H54 (cell line): ENCODE measurements at places on chromosomes 11 and 22.
A peak's percentile ranks its signal among the peaks of the same experiment; 100 is the strongest.

- no peak for DNase-seq
These were observed 12.9 kb downstream of the TMEM132A start for GRCh38 chr11:60937144-60937527.

DNA sequence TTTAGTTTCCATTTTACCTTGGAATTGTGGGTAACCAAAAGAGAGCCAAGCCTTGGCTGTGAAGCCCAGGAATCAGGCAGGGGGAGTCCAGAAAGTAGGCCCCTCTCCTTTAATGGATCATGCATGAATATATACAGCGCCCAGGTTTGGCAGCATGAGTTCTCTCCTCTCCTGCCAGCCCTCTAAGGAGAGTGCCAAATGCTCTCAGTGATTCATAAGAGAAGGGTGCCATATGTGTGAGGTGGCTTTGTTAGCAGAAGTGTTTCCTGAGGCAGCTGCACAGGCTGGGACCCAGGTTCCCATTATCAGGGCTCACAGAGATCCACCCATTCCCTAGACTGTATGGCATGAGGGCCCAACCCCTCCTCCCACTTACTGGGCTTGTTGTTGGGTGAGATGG, 52.3 kb upstream of the SCUBE2 start:
- DNase-seq = no peak

DNA sequence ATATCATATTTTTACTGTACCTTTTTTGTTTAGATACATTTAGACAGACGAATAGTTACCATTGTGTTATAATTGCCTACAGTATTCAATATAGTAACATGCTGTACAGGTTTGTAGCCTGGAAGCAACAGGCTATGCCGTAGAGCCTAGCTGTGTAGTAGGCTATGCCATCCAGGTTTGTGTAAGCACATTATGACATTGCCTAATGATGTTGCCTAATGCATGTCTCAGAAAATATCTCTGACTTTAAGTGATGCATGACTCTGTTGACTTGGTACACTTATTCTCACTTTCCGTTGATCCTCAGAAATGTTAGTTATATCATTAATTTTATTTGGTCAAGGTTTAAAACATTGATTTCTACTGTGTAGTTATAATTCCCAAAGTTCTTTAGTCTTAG, 39.9 kb downstream of the OR2AT4 start:
- no peak for DNase-seq

DNA sequence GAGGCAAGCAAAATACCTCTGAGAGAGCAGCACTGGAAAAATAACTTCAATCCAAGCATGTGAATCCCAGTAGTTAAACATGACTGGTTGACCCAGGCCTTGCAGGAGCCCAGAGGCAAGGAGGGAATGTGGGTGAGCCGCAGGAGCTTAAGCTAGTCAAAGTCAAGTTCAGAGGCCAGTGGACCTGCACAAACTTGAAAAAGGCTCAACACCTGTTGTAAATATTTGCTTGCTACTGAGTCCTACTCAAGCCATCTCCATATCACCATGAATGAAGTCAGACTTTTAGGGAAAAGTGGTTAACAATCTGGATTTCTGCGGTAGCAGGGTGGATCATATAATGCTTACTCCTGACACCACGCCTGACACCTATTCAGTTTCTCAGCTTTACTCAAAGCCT, 4.8 kb upstream of the CAT start:
- no peak for DNase-seq

- no peak for DNase-seq
These were observed 2.3 kb upstream of the ADORA2A start for GRCh38 chr22:24424901-24425775.

DNA sequence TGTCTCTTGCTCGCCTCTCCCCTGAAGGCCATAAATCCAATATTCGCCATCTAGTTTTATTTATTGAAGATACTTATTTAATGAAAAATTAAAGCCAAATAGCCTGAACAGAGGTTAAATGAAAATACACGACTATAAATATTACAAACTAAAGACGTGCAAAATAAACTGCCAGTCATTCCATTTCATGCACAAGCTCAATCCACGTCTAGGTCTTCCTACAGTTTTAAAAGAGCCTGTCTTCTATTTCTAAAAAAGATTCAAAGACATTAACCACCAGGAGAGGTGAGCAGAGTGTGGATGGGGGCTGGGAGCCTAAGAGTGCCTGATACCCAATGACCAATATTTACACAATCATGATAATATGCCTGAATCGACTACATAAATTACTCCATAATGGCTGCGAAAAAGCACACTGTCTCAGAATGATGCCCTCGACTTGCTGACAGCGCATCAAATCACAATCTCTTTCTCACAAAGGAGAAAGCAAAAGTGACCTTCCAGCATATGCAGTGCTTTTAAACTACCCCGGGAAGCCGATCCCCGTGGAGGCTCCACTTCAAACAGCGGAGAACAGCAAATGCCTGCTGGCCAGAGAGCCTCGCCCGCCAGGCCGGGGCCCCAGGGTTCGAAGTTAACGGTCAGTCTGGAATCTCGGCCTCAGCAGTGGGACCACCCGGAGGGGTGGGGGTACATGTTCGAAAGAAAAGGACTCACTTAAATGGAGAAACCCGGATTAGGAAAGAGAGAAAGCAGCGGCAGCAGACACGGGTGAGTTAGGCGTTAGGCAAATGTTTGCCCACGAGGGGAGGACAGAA, 1.7 kb downstream of the FCHSD2 start:
- peak; percentile 51 for DNase-seq

DNA sequence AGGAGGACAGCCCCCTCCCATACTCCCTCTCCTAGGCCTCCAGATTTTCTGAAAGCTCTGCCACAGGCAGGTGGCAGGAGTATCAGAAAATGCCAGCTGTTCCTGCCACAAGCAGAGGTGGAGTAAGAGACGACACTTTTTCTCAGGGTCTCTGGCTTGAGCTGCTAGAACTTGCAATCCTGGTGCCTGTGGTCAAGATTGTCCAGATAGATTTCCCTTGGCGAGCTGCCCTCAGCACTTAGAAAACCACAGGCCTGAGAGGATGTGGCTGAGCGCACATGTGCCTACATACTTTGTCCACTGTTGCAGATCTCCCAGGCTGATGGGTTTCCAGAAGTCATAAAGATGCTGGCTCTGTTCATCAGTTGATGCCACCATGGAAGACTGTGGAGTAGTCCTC, 65.7 kb upstream of the NAV2 start:
- no peak for DNase-seq

- DNase-seq = no peak
These were observed at the start of gene USH1C for GRCh38 chr11:17544181-17544622. Gene USH1C, minus strand, starts transcription at chr11:17544416. Its CDS starts 109 bp downstream, at chr11:17544307.

DNA sequence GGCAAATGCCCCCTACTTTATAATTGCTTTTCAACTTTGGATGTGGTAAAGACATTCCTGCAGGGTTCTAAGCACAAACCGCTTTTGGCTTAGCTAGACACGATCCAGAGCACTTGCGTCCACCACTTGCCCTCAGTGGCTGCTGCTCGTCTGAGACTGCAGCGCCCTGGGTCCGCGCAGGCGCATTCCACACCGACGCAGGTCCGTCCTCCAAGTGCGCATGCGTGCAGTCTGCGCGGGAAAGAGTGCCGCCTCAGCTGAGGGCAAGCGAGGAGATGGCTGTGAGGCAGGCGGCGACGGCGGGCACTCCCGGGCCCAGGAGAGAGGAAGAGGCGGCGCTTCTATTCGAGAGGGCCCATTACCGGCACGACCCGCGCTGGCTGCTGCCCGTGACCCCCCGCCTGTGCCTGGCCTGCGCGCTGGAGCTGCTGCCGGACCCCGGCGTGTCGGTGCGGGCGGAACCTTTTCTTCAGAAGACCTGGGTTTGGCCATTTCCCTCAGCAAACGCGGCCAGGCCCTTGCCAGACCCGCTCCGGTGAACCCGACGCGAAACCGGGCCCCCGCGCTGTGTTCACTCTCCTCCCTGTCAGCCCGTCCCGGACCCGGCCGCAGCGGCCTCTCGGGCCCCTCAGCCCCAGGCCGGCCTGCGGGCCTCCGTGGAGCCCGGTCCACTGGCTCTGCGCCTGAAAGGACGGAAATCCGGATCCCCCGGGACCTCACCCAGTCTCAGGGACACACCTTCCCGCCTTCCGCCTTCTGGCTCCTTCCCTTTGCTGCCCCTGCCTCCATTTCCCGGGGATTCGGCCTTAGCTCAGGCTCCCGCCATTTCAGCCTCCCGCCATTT, at the start of gene MEI1:
Gene MEI1 (plus strand): TSS at position 240 of the 844 bp plus-strand sequence. CDS start 36 bp downstream, at position 276.
- no peak for DNase-seq

- no peak for DNase-seq
These were observed 1150.6 kb downstream of the DLG2 start for GRCh38 chr11:84476581-84476980.

- DNase-seq = no peak
These were observed 31.7 kb upstream of the APLP2 start for GRCh38 chr11:130037881-130038585.

DNA sequence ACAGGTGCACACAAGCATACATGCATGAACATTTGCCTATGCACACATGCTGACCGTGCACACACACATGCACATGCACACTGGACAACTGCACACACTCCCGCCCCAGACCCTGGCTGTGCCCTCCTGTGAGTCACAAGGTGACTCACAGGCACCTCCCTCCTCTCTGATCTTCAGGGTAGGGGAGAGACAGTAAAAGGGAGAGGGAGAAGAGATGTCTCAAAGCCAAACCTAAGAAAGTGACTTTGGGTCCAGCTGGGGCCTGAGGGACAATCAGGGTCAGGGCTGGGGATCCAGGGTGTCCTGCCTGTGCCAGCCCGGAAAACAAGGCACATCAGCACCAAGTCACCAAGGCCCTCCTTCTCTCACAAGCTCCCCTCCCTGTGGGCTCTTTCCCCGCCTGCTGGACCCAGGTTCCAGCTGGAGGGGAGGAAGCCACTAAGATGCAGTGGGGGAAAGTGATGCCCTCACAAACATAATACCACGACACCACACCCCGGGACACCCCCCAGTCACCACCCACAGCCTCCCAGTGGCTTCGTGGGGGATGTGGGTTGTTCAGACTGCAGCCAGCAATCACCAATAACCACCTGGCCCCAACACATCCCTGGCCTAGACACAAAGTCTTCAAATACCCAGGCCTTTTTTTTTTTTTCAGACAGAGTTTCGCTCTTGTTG, 39.3 kb downstream of the PDGFB start:
- peak; percentile 61 for DNase-seq

- DNase-seq = no peak
These were observed 137.4 kb downstream of the EHF start for GRCh38 chr11:34758262-34758661.

DNA sequence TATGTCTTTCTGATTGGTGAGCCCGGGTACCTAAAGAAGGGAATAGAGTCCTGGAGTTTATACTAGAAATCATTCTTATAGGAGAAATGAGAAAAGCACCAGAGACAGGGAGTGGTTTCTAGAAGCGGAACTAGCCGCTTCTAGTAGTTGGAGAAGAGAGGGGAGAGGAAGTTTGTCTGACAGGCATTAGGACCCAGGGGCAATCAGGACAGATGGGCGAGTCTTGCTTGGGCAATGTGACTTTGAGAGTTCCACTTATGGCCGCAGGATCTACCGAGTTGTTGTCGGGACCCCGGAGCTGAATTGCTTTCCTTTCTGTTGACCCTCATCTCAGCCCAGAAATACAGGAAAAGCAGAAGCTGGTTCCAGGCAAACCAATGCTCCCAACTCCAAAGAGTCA, 596.8 kb upstream of the CNTN5 start:
- DNase-seq = no peak

DNA sequence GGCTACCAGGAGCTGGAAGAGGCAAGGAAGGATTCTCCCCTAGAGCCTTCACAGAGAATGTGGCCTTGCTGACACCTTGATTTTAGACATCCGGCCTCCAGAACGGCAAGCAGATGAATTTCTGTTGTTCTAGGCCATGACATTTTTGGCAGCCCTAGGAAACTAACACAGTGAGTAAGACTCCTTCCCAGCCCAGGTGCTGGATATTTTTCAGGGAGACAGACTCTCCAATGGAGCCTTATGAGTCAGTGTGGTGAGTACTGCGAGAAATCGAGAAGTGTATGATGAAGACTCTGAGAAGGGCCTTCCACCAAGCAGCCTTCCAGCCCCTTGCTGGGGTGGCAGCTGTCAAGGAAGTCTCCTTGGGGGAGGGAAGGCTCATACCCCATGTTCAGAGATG, 114.4 kb downstream of the OSBP2 start:
- DNase-seq = peak; percentile 25

- DNase-seq = peak; percentile 45
These were observed 11.7 kb downstream of the TECTA start for GRCh38 chr11:121112498-121113455.

GRCh38 chr11:64650923-64651523, 60.0 kb downstream of the SLC22A12 start:
- DNase-seq = peak; percentile 59

DNA sequence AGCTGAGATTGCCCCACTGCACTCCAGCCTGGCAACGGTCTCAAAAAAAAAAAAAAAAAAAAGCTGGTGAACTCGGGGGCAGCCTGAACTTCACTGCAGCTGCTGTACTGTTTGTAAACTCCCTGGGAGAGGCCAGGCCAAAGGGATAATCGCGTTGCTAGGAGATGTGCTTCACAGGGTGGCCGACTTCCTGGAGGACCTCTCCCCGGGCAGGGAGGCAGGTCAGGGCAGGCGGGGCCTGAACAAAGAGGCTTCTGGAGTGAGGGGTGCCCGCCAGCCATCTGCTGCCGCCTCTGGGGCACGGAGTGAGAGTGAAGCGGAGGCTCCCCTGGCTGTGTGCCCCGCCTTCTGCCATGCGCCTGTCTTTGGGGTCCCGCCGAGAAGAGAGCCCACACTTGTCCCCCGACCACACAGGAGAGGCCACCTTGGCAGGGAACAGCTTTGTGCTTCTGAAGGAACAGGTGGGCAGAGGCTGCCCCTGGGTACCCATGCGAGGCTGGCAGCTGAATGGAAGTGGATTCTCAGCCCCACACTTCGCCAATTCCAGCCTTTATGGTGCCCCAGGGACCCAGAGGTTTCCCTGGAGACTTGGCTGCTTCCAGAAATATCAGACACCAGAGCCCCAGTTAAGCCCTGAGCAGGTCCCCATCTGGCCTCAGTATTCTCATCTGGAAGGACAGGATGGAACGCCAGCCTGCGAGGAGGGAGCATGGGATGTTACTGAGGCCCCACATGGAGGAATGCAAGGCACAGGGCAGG, 29.6 kb downstream of the TMEM184B start:
- no peak for DNase-seq
